ENCODE measurements at places on chromosomes 7 and 10.

DNA sequence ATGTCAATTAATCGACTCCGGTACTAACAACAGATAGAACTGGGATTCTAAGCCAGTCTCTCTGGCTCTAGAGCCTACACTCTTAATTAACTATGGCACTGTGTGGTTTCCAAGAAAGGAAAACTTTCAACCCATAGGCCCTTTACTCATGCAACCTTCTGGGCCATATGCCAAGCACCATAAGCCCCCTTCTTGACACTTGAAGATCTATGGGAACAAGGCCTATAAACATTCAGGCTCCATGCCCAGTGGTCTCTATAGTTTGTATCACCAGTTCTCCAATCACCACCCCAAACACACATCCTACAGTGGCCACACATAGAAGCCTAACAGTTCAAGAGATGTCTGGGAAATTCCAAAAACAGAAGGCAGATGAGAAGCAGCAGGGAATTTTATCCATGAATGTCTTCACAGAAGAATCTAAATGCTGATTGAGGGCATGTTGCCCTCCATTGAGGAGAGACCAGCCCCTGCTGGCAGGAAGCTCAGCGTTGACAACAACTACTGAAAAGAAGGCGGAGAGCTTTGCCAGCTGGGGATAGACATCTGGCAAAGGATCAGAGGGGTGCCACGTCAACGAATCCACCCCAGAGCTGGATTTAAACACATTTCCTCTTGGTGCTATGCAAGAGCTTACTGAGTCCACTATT, 64.4 kb downstream of the GRM3 start:
- no peak for DNase-seq

DNA sequence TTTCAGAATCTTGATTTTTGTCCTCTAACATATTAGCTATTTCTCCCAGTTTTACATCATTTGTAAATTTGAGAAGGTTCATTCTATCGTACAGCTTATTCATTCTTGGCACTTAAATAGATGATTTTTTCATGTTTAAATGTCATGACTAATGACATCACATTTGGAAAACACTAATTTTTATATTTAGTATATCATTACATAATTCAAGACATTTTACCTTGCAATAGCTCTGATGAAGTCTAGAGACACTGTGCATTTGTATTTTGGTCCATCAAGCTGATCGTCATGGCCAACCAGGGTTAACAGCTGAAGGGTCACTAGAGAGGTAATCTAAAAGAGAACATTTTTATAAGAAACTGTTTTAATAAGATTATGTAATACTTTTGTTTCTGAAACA, 71.3 kb downstream of the ORC5 start:
- no peak for DNase-seq

- DNase-seq, result no peak
These were observed 34.0 kb upstream of the SH2D4B start for GRCh38 chr10:80503584-80504157.

GRCh38 chr7:101411508-101411874, 48.8 kb downstream of the COL26A1 start:
- no peak for DNase-seq

- DNase-seq, result no peak
These were observed 88.9 kb upstream of the KLF6 start for GRCh38 chr10:3873728-3874461.

DNA sequence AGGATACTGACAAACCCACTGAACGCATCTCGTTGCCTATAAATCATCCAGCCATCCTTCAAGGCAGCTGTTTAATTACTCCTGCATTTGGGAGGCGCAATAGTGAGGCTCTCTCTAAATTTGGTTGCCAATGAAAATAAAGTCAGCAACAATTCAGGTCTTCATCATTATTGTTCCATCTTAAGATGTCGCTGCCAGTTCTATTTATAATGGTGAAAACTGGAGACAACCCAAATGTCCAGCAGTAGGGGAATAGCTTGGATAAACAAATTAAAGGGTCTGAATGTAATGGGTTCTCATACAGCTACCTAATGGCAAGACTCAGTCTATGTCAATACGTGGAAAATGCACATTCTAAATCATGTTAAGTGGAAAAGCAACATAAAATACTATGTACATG, 120.1 kb upstream of the PLXNA4 start:
- DNase-seq, result no peak

- DNase-seq, result peak; percentile 37
These were observed 1.4 kb downstream of the KBTBD2 start for GRCh38 chr7:32890010-32890792.

GRCh38 chr7:74482629-74483401, 29.1 kb downstream of the GTF2IRD1 start:
- DNase-seq, result no peak

- DNase-seq, result no peak
These were observed 170.4 kb downstream of the PLXDC2 start for GRCh38 chr10:19986591-19986990.

- no peak for DNase-seq
These were observed 5.1 kb upstream of the ZNF32 start for GRCh38 chr10:43653746-43654145.

DNA sequence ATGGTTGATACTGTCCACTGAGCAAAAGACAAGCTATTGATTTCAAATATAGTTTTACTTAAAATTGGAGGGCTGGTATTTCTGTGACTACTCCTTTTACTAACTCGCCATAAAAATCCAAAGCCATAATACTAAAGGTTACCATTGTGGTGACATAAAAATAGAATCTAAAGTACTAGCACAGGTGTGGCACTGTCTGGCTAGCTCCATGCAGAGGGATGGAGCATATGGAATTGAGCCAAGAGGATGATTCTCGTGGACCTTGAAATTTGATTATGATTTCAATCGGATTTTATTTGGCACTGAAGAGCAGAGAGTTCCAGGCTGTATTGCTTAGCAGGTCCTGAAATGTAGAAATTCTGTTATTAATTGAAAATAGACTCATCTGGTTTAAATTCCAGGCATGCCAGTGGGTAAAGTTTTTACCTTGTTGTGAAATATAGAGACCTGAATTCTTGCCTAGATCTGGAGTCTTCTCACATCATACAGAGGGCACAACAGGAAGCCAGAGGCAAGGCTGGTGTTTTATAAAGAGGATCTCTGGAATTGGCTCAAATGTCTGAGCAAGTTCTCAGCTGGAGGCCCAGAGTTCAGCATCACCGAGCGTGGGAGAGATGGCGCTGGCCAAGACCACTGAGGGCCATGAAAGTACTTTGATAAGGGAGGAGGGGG, 29.9 kb upstream of the DLD start:
- no peak for DNase-seq

DNA sequence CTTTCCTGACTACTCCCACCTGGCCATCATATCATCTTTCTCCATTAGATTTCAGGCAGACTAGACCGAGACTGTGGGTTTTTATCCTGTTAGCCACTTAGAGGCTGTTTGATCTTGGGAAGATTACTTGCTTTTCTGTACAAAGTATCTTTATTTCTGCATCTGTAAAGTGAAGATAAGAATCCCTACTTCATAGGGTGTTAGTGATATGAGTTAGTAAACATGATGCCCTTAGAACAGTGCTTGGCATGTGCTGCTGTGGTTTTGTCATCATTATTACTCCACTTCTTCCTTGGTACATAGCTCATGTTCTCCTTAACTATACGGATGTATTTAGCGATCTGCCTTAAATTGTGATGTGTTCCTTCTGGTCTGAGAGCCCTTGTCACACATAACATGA, 165.2 kb downstream of the AUTS2 start:
- DNase-seq, result no peak

DNA sequence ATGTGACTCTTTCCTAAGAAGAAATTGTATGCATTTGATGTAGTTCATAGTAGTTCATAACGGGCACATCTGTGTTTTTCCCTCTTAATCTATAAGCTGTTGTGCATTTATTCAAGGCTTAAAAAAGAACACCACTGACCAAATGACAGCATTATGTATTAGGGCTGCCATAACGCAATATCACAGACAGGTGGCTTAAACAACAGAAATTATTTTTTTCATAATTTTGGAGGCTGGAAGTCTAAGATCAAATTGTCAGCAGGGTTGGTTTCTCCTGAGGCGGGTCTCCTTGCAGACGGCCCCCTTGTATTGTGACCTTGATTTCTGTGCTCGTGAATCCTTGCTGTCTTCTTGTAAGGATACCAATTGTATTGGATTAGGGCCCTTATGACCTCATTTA, 627 bp upstream of the SSMEM1 start:
- no peak for DNase-seq

DNA sequence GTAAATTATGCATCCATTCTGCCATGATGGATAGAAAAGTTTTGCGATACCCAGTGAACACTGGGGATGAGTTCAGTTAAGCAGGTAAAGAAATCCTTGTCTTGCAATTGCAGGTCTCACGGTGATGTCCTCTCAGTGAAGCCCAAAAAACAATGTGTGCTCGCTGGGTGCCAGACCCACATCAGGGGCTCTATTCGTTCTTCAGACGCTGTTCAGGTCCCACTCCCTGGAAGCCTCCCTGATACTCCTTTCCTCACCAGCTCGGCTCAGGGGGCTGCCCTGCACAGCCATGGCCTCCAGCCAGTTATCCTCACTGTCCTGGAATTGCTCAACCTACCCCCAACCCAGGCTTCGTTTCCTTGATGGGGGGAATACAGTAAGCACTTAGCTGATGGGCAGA, 323.5 kb downstream of the ADARB2 start:
- DNase-seq, result no peak

- no peak for DNase-seq
These were observed 27.7 kb downstream of the SHOC2 start for GRCh38 chr10:110947061-110947595.

DNA sequence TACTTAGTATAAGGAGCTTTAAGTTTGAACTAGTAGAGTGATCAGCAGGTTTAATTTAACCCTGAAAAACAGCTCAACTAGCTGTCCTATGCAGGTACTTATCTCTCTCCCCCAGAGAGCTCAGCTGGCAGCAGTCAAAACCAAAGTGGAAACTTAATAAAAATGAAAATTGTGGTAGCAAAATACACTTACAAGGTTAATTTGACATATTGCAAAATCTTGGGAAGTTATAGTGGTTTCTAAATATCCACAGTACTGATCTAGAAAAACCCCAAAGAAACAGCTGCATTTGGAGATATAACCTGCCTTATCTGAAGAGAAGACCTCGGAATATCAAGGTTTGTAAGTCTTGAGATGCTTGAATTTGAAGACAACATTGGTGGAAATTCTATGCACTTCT, 269.2 kb downstream of the RNLS start:
- no peak for DNase-seq

- no peak for DNase-seq
These were observed 26.0 kb downstream of the SLC29A3 start for GRCh38 chr10:71344993-71345480.

DNA sequence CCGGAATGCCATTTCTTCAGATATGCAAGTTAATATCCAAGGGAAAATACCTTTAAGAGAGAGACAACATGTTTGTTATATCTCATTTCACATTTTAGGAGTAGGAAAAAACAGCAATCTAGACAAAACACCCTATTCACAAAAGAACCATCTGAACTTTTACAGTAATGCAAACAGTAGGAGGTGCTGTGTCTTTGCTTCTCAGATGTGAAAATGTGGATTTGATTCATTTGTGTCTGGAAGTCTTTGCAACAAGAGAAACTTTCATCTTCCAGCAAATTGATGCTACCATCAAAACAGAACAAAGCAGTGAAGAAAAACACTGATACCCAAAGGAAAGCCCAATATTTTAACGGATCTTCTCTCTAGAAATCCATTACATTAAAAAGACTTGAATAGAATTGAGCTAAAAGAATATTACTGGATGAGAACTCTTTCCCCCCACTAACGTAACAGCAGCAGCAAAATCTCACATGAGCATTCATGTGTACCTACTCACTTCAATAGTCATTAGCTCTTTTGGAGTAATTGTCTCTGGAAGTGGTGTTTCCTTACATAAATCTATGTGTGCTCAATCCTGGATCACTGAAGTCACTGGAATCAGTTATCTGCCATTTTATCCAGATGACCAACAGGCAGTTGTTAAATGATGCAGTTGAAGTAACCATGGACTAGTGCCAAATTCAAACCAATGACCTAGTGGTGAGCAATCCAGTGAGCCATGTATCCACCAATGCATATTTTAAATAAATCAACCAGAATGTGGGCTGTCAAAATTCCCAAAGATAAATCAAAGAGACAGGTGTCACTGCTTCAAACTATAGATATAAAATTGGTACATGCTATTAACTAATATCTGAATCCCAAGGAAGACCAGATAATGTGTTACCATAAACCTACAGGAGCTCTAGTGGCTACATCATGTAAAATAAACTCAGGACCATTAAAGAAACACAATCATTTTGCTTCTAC, 1.8 kb downstream of the SEMA3C start:
- no peak for DNase-seq

DNA sequence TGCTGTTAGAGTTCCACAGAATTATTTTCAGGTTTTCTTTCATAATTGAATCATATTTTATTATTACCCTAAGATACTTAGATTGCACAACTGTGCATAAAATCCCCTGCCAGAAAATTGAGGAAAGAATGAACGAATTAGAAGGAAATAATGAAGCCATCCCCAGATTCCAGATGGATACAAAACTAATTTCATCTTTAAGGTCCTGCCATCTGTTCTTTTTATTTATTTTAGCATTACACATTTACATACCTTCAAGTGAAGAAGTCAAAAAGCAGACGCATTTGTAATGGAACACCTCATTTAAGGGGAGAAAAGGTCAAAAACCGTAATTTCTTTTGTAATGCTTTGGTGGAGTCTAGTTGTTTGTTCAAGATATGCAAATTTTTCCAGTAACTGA, 77.0 kb upstream of the LRRTM3 start:
- DNase-seq, result no peak

Measured in activated CD4-positive, alpha-beta T cell treated with anti-CD3 and anti-CD28 coated beads for 48 hours (primary cell).